ENCODE measurements at places on chromosomes 3 and 15.

DNA sequence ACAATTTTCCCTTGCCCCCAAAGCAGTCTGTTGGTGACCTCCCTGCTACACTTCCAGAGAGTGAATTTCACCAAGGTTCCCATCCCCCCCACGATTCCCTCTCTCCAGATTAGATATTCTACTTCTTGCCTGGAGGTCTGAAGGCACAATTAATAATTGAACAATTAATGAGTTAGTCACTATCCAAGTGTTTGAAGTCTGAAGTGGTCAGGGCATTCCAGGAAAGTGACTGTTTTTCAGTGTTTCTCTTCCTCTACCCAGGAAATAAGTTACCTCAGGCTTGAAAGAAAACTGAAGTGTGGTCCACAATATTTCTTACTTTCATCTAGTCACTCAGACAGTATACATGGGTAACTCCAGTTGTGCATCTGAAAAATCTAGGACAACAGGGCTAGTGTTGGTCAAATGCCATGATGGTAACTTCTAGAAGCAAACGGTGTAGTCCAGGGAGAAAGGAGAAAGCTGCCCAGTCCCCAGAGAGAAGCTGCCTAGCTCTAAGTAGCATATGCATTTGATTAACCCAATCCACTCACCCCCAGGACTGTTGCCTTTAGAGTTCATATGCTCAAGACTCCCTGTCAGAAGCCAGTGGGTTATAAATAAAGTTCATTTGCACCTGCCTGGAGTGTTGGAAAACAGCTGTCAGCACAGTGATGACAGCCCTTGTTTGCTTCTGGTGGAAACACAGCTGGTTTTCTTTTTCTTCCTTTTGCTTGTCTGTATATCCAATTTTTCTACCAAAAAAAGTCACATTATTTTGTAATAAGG lies 2.3 kb upstream of the TM4SF4 start:
- no peak for DNase-seq

GRCh38 chr3:39721076-39721475 lies 88.3 kb upstream of the MYRIP start:
- DNase-seq: no peak

DNA sequence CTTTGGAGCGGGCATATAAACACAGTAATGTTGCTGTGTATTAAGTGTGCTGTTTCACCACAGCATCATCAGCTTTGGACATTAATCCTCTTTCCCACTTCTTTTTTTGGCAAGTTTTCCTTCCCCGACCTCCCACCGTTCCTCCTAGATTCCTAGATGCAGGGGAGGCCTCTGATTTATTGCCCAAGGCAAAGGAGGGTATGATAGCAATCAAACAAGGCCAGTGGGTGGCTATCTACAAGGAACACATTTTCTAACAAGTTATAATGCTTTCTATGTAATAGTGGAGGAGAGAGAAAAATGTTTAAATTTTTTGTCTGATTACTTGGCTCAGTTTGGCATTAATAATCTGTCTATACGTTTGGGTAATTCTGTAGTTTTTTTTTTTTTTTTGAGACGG lies 38.1 kb downstream of the ATG7 start:
- no peak for DNase-seq

DNA sequence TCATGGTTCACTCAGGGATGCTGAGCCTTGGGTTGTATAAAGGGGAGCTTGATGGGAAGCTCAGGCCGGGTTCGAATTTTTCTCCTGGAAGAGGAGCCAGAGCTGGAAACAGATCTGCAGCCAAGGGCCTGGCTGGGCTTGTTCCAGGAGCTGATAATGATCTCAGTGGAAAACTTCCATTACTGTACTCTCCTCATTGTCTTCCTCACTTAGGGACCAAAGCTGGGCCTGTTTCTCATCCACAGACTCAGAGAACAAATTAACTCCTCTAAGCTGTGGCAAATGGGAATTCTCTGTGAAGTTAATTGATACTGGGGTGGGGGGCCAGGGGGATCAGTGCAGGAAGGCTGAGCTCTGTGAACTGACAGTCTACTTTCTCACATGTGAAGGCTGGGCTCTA lies 92.0 kb downstream of the PRICKLE2 start:
- DNase-seq: no peak

DNA sequence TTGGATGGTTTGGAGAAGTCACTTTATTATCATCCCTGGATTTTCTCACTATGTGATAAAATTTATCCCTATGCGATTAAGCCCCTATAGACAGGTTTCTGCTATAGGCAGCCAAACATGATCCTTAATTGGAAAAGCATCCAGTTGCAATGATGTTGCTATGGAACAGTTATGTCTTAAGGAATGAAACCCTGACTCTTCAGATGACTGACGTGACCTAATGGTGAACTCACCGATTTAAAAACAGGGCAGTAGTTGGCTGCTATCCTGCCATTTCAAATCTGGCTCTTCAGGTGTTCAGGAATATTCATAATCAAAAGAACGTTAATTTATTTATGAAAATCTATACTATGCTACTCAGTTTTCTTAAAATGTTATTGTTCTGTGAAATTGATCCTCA lies 106.8 kb upstream of the ROBO1 start:
- no peak for DNase-seq
